Epithelial cell of esophagus (primary cell): ENCODE measurements at places on chromosomes 5 and 9.

DNA sequence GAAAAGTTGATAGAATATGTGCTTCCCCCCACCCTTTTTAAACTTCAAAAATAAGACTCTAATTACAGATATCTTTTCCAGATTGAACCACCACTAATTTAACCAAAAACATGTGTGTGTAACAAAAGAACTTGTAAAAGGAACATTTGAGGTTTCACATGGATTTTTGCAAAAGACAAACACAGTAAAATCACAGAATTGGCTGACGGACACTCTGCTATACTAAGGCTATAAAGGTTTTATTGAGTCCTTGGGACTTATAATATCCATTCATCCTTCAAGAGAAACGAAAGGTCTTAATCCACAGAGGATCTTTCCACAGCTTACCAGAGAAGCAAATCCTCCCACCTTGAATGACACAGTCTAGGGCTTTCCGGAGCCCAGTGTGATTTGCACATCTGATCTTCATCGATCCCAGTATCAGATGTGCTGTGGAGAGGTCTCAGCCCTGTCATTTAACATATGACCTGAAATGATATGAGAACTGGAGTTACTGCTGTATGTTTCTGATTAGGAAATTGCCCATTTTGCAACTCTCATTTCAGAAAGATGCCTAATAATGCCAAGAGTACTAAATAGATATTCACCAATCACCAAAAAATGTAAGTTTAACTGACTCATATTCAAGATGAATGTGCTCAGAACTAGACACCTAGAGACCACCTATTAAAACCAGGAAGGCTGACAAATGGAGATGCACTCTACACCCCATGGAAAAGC lies 256.5 kb upstream of the FBXL7 start:
- no peak for DNase-seq

GRCh38 chr5:118687661-118688621 lies 300.4 kb downstream of the DTWD2 start:
- DNase-seq, result peak; percentile 2

DNA sequence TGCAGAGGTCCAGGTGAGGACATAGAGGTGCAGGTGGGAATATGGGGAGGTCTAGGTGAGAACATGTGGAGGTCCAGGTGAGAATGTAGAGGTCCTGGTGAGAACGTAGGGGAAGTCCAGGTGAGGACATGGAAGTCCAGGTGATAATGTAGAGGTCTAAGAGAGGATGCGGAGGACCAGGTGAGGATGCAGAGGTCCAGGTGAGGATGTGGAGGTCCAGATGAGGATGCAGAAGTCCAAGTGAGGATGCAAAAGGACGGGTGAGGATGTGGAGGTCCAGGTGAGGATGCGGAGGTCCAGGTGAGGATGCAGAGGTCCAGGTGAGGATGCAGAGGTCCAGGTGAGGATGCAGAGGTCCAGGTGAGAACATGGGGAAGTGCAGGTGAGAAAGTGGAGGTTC lies 133.8 kb downstream of the MRPL36 start:
- DNase-seq, result no peak

GRCh38 chr9:130235558-130236435 lies 29.8 kb upstream of the HMCN2 start:
- DNase-seq, result peak; percentile 50

DNA sequence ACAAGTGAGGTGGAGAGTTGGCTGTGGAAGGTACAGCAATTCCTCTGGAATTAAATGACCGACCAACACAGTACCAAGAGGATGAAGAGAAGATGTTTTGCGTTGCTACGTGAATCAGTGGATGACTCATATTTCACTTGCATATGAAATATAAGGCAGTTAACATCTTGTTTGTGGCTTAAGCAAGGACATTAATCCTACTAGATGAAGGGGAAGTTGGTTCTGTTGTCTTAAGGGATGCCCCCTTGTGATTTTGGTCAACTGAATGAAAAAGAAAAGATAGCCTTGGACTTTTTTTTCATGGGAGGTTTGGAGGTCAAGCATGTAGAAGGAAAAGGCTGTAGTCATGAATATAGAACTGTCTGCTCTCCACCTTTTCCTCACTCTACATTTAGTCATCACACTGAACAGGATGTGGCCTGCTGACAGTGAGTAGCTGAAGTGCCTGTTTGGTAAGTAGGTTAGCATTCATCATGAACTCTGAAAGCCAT lies 33.9 kb downstream of the VLDLR start:
- peak; percentile 93 for DNase-seq

- DNase-seq, result no peak
Observed at GRCh38 chr5:167870055-167870454, 421.4 kb upstream of the WWC1 start.

DNA sequence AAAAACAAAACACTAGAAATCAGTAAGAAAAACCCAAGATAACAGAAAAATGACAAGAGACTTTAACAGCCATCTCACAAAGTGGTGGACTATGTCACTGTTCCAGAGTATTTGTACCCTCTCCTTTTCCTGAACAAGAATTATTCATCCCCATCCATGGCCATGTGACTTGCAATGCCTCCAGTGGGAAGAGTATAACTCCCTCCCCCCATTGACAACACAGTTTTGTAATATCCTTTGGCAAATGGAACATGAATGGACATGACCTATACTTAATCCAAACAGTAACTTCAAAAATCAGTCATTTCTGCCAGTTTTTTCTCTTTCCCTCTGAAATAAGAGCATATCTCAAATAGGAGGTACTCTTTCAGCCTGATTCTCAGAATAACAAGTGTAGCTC lies 33.9 kb downstream of the PTBP3 start:
- DNase-seq, result peak; percentile 92

- DNase-seq, result no peak
Observed at GRCh38 chr5:96736937-96737336, 70.8 kb downstream of the ERAP1 start.

DNA sequence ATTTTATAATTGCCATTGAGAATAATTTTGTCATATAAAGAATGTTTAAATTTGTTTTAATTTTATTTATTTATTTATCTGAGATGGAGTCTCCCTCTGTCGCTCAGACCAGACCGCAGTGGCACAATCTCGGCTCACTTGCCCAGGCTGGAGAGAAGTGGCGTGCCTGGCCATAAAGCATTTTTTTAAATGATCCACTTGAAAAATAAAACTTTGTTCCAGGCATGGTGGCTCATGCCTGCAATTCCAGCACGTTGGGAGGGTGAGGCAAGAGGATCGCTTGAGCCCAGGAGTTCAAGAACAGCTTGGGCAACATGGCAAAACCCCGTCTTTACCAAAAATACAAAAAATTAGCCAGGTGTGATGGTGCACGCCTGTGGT lies 2.1 kb upstream of the SIT1 start:
- no peak for DNase-seq

- DNase-seq, result peak; percentile 75
Observed at GRCh38 chr5:31023105-31023504, 170.4 kb upstream of the CDH6 start.

DNA sequence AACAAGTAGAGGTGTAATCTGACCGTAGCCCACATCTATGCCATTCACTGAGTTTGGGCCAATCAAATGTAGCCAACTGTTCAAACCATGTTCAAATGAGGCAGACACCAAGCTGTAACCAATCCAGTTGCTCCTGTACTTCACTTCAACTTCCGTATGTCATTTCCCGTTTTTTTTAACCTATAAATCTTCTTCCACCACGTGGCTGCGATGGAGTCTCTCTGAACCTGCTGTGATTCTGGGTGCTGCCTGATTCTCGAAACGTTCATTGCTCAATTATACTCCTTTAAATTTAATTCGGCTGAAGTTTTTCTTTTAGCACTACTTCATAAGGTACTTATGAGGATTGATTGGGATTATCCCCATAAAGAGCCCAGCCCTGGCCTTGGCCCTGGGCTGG lies 179.7 kb downstream of the PIK3R1 start:
- DNase-seq, result no peak

DNA sequence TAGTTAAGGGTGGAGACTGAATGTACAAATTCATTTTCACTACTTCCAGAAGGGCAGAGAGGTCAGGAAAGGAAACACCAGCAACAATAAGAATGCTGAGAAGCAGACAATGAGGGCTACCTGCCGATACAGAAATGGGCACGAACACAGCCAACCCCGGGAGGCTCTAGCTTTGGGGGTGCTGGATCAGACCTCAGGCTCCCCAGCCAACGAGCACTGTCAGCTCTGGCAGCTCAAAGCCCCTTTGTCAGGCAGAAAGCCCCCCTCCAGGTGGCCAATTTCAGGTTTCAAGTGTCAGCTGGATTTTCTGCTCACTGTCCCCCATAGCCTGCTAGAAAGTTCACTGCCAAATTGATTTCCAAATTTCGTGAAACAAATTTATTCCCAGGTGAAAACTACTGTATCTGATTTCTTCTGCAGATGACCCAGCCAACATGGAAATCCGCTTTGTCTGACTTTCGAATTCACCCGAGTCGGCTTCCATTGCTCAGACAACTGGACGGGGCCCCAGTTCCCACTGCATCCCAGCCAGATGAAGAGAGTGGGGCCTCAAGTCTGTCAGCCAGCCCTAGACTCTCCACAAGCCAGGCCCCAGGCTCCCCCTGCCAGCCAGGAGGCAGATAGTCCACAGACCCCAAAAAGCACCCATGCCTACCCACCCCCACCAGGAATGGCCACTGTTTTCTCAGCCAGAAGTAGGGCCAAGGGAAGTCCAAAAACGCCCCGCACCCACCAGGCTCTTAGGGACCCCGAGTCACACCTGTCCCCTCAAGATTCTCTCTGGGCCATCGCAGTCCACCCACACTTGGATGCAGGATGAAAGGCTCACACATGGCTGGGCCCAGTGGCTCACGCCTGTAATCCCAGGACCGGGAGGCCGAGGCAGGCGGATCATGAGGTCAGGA lies 96.5 kb upstream of the PHYKPL start:
- no peak for DNase-seq

- DNase-seq, result no peak
Observed at GRCh38 chr5:104170926-104171325, 608.3 kb upstream of the NUDT12 start.

- peak; percentile 19 for DNase-seq
Observed at GRCh38 chr5:33238826-33239695, 201.7 kb upstream of the TARS1 start.

DNA sequence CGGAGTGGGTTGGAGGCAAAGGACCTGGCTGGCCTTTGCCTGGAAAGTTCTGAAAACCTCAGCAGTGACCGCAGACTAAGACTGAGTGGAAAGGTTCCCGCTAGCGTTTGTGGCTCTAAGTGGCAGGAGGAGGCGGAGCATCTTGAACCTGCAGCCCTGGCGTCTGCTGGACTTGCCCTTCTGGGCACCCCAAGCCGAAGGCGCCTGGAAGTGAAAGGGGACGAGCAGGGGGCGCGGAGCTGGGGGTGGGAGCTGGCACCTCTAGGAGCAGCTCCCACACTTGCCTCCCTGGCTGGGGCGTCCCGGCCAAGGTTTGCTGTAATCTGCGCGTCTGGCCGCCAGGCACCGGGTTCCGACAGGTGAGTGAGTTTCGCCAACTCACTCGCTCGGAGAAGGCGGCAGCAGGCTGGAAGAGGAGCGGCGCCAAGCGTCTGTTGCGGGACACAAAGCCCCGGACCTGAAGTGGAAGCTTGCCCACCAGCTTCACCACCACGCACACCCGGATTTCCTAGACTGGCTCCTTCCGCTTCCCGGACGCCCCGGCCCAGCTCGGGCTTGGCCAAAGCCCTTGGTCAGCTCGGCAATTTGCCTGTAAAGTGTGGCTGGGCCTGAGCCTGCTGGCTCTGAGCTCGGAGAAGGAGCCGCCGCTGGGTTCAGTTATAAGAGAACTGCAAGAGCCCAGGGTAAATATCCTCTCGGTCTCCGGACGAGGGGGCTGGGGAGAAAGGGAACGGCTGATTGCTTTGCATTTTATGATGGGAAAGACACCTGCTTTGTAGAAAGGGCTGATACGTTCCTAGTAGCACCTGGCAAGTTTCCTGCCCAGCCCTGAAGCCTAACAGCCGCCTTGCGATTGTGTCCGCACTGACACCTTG lies at the start of gene GNA14:
Gene GNA14 (minus strand): TSS at position 89 of the 875 bp plus-strand sequence. CDS start 529 bp downstream, outside the sequence.
- DNase-seq, result peak; percentile 37

DNA sequence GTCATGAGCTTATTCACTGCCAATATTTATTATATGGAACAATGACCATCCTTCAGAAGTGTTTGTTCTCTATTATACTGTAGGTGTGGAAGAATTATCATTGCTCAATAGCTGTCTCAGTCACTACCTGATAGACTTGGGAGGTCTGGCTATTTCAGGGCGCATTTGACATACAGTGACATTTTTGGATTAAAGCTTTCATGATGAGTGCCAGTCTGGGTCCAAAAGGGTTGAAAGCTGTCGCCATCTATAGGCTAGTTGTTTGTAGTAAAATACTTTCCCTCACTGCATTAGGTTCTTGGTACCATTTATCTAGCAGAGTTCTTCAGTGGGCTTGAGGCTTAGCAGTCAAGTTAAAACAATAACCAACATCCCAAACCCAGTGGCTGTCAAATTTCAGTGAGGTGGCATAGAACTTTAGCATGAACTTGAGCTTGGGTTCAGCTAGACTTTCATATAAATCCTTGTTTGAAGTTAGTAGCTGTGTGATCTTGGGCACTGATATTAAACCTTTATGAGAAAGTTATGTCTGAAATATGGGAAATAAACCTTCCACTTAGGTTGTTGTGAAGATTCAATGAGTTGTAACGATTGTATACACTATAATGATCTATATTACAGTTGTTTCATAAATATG lies 110.5 kb upstream of the CDKN2B start:
- DNase-seq, result peak; percentile 78

GRCh38 chr5:2752821-2753439 lies 1.5 kb upstream of the IRX2 start:
- peak; percentile 56 for DNase-seq

GRCh38 chr9:132008855-132009812 lies 70.5 kb downstream of the MED27 start:
- DNase-seq, result peak; percentile 94
